HS-27A (cell line): ENCODE measurements at places on chromosomes 11 and 22.

GRCh38 chr11:16945671-16946469 is 68.3 kb downstream of the PLEKHA7 start:
- DNase-seq, result no peak

GRCh38 chr11:122633219-122633829 is 22.2 kb upstream of the UBASH3B start:
- no peak for DNase-seq

GRCh38 chr11:83061883-83062282 is 9.8 kb downstream of the RAB30 start:
- no peak for DNase-seq

GRCh38 chr11:13003736-13004493 is 5.2 kb upstream of the RASSF10 start:
- DNase-seq, result no peak

DNA sequence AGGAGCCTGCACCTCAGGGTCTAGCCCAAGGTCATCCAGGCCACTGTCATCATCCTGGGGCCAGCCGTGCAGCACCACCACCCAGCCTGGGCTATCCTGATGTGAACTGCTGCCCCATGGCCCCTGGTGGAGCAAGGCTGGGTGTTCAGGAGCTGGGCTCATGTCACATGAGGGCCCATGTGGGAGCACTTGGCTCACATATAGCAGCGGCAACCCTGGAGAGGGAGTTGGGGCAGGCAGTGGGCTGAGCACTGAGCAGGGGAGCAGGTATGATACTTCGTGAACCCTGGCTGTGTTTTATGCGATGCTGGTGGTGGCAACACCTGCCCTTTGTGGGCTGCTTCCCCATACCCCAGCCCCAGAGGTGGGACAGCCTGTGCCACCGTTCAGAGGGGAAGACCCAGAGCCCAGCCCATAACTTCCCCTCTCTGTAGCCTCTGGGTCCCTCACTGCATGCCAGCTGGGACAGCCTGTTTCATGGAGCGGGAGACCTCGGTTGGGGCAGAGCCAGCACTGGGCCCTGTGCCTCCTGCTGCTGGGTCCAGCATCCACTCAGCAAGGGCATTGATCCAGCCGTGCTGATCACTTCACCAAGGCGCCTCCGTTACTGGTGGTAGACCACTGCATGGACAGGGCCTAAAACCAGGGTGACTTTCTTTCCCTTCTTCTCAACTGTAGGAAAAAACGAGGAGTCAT is 62.5 kb upstream of the SUSD2 start:
- DNase-seq, result no peak

DNA sequence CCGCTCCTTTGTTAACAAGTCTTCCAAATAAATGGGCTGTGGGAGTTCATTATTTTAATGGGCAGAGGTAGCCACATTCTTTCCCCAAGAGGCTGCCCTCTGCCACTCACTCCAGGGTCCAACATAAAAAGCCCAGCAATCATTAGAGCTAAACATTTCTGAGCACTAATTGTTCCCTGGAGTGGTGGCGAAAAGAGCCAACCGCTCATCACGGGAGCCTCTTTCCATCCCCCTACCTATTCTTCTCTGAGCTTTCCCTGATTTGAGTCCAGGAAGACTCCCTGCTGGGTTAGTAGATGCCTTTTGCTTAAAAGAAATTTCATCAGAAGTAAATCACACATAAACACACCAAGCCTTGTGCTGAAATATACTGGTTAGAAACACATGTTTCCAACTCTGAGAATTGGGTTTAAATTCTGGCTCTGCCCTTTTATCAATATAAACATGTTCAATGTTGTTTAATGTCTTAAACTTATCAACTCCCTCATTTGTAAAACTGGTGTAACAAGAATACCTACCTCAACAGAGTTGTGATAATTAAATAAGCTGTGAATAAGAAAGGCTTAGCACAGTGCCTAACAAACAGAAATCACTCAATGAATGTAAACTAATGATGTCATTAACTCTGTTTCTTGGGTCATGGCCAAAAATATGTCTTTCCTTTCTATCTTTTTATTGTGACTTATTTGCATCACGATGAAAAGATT is at the start of gene OR5A2:
OR5A2 (minus strand) TSS at position 53 of the 707 bp plus-strand sequence. CDS start 3,460 bp downstream, outside the sequence.
- no peak for DNase-seq

DNA sequence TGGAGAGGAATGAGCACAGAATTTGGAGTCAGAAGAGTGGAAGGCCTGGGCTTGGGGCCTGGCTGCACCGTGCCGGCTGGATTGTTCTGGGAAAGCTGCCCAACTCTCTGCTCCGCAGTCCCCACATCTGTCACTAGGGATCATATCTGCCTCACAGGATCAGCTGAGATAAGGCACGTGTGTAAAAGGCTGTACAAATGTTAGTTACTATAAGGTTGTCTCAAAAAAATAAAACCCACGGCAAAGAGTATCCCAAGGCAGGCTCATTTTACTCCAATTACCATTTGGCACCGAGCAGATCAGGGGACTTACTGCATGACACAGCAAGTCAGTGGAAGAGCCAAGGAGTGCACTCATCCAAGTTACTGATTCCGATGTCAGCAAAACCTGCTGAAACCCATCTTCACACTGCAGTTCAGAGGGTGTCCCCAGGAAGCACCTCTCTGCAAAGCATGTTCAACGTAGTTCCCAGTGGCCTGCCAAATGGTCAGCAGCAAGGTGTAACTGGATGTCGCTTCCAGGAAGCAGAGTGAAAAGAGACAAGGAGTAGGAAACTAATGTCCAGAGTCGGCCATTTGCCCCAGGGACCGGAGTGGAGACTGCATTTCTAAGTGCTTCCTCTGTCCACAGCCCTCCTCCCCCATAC is 18.1 kb upstream of the MRTFA start:
- no peak for DNase-seq

DNA sequence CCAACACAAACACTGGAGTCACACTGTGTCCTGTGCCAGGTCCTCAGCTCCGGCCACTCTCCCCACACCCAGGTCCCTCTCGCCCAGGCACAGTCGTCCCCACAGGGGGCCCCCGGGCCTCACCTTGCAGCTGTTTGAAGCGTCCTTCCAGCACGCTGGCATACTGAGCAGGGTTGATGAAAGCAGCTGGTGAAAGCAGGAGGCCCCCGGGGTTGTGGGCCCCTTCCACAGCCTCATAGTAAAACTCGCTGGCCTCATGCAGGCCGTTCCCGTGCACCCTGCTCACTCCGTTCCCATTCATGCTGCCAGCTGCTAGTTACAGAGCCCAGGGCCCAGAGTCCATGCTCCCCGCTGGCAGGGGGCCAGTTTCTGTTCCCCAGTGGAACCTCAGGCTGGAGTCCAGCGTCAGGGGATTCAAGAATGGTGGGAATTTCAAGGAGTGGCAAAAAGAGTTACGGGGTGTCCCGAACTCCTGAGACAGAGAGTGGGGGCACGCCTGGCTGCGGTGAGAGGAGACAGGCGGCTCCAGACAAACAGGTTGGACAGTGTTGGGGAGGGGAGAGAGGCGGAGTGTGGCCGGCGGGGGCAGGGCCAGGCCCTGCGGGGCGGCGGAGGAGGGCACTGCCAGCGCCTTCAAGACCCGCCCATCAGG is 10.6 kb downstream of the SPTBN2 start:
- no peak for DNase-seq

- DNase-seq, result no peak
Observed at GRCh38 chr22:36887162-36887561, 26.3 kb upstream of the CSF2RB start.

DNA sequence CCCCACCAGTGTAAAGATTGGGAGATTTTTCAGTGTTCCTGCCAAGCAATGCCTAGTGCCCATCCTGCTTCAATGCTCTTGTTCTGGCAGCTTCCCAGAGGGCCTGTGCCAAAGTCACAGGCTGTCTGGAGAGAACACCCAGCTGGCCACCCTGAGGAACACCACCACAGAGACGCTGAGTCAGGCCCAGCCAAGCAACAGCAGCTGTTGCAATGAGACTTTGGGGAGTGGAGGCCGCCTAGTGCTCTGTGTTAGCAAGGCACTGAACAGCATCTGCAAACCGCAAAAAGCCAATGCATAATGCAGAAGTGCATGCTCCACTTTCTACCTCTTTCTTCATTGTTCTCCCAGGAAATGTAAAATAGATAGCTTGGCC is 168.1 kb downstream of the NXPE2 start:
- DNase-seq, result no peak

DNA sequence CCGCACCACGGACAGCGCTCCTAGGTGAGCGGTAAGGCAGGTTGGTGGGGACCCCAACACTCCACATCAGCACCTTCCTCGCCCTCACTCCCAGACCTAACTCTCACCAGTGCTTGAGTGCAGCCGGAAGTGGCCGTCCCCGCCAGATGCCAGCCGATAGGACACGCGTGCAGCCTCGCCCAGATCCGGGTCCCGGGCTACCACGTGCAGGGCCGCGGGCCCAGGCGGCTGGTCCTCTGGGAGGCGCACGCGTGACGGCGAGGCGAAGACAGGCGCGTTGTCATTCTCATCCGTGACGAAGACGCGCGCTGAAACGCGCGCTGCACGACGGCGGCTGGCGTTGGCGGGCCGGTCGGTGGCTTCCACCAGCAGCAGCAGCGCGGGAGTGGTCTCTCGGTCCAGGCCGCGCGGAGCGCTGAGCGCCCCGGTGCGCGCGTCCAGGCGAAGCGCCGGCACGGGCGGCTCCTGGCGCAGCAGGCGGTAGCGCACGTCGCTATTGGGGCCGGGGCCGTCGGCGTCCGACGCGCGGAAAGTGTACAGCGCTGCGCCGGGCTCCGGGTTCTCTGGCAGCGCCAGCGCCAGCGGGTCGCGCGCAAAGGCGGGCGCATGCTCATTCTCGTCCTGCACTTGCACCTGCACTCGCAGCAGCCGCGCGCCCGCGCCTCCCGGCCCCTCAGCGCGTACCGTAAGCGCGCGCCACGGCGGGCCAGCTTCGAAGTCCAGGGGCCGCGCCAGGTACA is 10.8 kb upstream of the TPP1 start:
- no peak for DNase-seq

GRCh38 chr11:1123970-1124369 is 33.8 kb upstream of the MUC5AC start:
- no peak for DNase-seq

DNA sequence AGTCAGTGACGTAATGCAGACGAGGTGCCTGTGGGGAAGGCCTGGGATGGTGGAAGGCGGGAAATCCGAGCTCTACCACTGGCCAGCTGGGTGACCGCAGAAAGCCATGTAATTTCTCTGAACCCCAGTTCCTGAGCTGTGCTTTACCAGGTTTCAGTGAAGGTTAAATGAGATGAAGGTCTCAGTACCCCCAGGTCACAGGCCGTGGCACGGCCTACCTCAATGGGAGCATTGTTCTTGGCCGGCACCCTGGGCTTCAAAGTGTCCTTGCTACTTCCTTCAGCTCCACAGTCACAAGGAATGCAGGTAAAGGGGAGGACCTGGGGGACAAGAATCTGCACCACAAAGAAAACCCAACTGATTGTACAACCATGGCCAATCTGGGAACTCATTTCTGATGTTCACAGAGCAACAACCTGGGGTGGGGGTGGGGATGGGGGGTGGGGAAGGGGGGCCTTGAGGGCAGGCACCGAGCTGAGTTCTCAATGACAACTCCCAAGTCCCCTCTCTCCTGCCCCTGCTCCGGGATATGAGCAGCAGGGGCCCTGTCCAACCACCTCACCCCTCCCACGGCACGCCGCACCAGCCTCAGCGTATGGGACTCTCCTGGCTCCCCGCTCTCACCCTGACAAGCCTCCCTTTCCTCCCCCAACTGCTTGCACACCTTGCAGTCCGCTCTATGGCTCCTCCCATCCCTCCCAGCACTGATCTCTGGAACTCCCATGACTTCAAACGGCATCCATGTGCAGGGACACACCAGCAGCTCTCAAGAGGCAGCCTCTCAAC is 59.1 kb upstream of the ARFGAP3 start:
- DNase-seq, result no peak

DNA sequence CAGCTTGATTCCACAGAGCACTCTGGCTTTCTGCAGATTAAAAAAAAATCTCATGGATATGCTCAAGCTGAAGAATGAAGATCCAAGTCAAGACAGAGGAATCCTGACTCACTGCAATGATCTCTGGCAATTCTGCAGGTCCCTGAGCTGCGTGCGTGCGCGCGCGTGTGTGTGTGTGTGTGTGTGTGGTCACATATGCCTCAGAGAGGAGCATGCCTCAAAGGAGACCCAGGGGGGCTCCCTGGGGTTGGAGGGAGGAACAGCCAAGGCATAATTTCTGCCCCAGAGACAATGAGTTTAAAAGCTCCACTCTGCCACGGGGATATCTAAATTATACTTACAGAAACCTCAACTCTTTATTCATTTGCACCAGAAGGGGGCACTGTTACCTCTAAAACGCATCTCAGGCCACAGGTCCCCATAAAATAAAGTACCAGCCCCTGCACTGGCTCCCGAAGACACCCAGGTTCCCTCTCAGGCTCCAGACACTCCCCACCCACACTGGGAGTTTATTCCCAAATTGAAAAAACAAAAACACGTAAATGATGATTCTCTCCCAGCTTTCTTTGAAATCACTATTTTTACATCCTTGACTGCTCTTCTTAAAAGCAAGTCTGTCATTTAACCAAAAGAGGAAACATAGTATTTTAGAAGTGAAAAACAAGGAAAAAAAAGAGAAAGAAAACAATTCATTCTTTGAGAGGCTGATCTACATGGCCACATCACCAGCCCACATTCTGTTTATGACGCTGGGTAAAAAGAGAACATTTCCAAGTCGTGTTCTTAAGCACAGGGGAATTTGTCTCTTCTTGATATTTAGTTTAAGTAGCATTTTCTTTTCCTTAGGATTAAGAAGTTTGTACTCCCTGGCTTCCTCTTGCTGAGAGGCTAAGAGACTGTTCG is 401.0 kb downstream of the LARGE1 start:
- no peak for DNase-seq

DNA sequence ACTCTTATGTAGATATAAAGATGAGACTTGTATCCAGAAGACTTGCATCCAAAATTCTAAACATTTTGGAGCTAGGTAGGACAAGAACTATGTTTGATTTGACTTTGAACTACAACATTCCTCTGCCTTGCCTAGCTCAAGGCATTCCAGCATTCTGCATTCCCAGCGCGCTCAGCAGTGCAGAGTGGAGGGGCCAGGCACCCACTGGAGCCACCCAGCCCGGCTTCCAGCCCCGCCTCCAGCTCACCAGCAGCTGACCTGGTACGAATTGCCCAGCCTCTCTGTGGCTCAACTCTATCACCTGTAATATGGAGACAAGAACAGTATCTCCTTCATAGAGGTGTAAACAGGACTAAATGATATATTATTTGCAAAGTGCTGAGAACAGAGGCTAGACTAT is 28.8 kb downstream of the PRDM10 start:
- DNase-seq, result no peak

GRCh38 chr22:24180316-24181087 is 785 bp upstream of the SUSD2 start:
- DNase-seq, result no peak
